ENCODE measurements at places on chromosomes 11 and 22. TPM values are rescaled to one million over a fixed set of nuclear protein-coding genes. Genes with fewer than 3 reads are reported as not detected.

The NNMT gene
- total RNA-seq, result 11.7 TPM

The TIRAP gene
- 6.2 TPM for total RNA-seq

The LARGE2 gene
- total RNA-seq, result 12.6 TPM

The MMP1 gene
- total RNA-seq, result not detected

The P2RY2 gene
- total RNA-seq, result not detected

The OR10A2 gene
- total RNA-seq, result not detected

The NCAM1 gene
- total RNA-seq, result 0.09 TPM

DNA sequence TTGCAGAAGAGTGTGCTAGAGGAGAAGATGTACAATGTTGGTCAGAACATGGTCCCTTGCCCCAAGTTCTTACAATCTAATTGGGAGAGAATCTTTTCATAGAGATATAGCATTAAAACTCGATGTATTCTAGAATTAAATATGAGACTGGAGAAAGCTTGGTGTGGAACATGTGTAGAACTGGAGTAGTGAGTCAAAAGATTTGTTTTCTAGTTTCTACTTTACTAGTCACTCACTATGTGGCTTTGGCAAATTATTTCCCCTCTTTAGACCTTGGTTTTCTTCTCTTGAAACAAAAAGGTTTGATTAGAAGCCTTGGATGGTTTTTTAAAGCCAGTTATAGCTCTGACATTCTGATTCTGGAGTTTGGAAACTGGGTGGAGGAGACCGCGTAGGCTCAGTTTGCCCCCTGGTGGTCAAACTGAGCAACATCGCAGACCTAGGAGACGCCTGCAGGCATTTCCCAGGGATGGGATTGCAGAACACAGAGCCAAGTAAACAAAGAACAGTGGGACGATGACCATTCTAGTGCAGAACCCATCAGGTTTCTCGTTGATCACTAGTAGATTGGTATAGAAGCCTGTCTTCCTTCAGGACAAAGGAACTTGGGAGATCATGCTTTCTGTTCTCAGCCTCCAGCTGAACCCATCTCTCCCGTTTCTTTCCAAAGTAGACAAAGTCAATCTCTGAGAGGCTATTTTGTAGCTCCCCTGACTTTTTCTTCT is 8.5 kb upstream of the CHRDL2 start:
- 0 out of 3 replicates have a peak, but pooled peaks cover 2% of the 10 kb centered on the region for H3K27me3 ChIP-seq
- no peaks in the 10 kb centered on the region for H3K36me3 ChIP-seq
- no peak overlapping the region for H3K4me3 ChIP-seq
- H3K4me1 ChIP-seq, result no peaks in the 10 kb centered on the region

DNA sequence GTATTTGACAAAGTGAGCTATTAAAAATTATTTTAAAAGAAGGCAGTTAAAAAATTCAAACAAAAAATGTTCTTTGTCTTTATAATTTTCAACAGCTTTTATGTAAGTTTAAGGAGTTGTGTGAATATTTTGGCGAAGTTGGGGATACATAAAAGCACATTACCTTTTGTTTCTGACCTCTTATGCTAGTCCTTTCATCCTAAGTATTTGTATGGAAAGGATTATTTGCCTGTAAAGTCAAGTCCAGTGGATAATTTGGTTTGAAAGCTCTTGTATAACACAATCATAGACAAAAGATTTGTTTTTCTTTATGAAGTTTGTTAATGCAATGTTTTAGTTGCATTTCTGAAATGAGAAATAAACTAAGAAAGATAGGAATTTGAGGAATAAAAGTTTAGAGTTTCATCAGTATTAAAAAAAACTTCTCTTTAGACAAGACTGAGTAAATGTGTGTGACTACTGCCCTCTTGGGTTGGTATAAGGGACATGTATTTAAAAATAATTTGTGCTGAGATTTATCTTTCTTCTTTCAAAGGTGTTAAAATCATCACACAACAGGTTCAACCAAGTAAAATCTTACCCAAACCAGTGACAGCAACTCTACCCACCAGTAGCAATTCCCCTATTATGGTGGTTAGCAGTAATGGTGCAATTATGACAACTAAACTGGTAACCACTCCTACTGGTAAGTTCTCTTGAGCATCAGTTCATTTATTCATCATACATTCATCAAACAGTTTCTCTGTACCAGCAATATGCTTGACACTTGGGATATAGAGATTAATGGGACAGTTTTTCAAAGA is 68.2 kb downstream of the EMSY start:
- no peak overlapping the region for H3K4me3 ChIP-seq
- no peak for DNase-seq
- no peaks in the 10 kb centered on the region for H3K4me1 ChIP-seq
- H3K36me3 ChIP-seq, result peaks cover 23% of the 10 kb centered on the region
- H3K27ac ChIP-seq, result no peak overlapping the region
- no peaks in the 10 kb centered on the region for H3K27me3 ChIP-seq

GRCh38 chr22:49524362-49524761 is 303.3 kb downstream of the BRD1 start:
- H3K27ac ChIP-seq, result no peak overlapping the region
- H3K27me3 ChIP-seq, result no peaks in the 10 kb centered on the region
- no peak overlapping the region for H3K4me3 ChIP-seq
- no peak for DNase-seq

- H3K27me3 ChIP-seq, result peaks cover 42% of the 10 kb centered on the region
- H3K36me3 ChIP-seq, result no peaks in the 10 kb centered on the region
- H3K4me1 ChIP-seq, result peaks cover 6% of the 10 kb centered on the region
- H3K4me3 ChIP-seq, result no peak overlapping the region
- H3K27ac ChIP-seq, result no peak overlapping the region
These were observed 61.7 kb downstream of the PRDM11 start for GRCh38 chr11:45208135-45208534.

GRCh38 chr11:124891373-124891861 is 6.2 kb downstream of the ROBO4 start:
- H3K27me3 ChIP-seq, result peaks cover 71% of the 10 kb centered on the region
- H3K27ac ChIP-seq, result no peak overlapping the region
- H3K4me1 ChIP-seq, result no peaks in the 10 kb centered on the region
- no peak for DNase-seq

Data from K562 (cell line).